Stimulated activated CD4-positive, alpha-beta T cell treated with anti-CD3 and anti-CD28 coated beads, TNF-alpha, amount 100 ng/mL, for 24 hours (primary cell): ENCODE measurements at places on chromosomes 5 and 9.
A peak's percentile ranks its signal among the peaks of the same experiment; 100 is the strongest.

GRCh38 chr9:108033976-108034964 lies 544.7 kb upstream of the KLF4 start:
- no peak for DNase-seq

- no peak for DNase-seq
Observed at GRCh38 chr5:140012443-140012842, 30.7 kb downstream of the NRG2 start.

- no peak for DNase-seq
Observed at GRCh38 chr5:27241564-27242257, 203.3 kb upstream of the CDH9 start.

DNA sequence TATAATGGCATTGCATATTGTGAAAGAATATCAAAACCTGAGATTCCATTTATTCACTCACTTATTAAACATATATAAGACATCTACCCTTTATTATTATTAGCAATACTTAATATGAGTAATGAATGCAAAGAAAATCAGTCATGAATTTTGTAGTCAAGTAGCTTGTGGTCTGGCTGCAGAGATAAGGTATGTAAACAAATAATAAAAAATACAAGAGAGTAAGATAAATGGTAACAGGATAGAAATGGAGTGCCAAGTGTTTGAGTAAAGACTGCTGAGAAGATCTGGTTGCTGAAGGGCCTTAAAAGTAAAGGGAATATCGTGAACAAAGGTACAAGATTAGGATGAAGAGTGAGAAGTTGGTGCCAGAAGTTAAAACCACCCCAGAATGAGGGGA lies 18.4 kb downstream of the TRIM32 start:
- no peak for DNase-seq

DNA sequence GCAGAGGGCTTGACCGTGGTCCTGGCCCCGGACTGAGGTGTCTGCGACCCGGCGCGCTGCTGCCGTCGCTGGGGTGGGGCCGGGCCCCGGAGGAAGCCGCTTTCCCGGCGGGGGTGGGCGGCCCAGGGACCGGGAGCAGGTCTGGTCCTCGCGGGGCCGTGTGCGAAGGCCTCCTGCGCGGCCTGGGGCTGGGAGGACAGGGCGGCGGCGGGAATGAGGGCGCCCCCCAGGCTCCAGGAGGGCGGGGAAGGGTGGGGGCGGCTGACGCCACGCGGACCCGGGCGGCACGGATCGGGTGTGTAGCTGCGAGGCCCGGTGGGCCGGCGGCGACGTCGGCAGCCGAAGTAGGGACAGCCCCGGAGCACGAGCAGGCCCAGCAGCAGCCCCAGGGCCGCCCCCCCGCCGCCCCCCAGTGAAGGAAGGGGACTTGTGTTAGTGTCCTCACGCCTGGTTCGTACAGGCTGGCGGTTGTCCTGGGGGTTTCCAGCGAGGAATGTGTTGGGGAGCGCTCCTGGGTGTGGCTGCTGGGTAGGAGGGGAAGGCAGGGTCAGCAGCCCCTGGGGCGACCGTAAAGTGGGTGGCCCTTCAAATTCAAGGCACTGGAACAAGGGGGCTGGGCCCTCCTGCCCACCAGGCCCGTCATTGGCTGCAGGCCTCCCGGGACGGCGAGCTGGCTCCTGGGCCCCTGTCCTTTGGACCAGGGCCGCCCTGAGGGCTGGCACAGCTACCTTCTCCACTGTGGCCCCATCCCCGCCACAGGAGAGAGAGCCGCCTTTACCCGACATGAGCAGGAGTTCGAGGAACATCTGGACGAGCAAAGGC lies 597 bp upstream of the TMEM250 start:
- DNase-seq: peak; percentile 36

DNA sequence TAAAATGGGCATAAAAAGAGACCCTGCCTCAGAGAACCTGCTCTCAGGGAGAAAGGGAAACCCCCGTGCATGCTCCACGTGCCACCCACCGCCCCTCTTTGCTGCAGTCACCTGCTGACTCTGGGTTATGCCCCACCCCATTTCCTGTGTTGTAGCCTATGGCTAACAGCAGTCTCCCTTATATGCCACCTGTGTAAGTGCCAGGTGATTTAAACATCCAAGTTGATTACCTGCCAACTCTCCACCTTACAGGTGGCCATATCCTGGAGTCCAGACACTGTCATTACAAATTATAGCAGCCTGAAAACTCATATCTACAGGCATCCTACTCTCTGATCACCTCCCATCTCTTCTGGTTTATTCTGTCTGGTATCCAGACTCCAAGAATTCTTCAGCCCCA lies 242.6 kb downstream of the HSPA4 start:
- DNase-seq: no peak

GRCh38 chr5:96919754-96920197 lies 16.1 kb upstream of the LNPEP start:
- DNase-seq: no peak

GRCh38 chr9:84781458-84781857 lies 111.9 kb downstream of the NTRK2 start:
- no peak for DNase-seq

DNA sequence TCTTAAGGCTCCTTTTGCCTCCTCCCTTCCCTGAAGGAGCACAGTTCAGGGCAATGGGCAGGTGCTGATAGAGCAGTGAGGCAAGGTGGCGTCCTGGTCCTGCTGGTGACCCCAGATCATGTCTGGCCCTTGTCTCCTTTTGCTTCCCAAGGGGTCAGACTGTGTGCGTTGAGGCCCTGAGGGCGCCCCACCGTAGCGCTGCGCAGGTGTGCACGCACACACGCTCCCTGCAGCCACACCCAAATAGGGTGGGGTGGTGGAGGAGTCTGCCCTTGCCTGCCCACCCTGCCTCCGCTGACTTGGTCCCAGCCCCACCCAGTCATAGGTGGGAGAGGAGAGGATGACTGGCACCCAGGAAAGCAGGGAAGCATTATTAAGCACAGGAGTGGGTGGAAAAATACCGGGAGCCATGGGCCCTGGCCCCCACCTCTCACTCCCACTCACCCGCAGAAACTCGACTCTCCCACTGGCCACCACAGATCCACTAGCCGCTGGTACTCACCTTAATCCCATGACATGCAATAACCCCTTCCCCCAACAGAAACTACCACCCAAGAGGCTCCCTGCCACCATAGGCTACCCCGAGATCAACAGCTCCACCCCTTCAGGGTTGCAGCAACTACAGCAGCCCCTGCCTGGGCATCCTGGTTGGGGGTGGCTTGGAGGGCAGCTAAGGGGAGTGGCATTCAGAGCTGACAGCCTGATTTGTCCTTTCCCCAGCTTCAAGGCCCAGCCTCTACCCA lies 16.7 kb downstream of the PDLIM4 start:
- DNase-seq: no peak

GRCh38 chr5:10934783-10935355 lies 173.8 kb upstream of the DAP start:
- no peak for DNase-seq

DNA sequence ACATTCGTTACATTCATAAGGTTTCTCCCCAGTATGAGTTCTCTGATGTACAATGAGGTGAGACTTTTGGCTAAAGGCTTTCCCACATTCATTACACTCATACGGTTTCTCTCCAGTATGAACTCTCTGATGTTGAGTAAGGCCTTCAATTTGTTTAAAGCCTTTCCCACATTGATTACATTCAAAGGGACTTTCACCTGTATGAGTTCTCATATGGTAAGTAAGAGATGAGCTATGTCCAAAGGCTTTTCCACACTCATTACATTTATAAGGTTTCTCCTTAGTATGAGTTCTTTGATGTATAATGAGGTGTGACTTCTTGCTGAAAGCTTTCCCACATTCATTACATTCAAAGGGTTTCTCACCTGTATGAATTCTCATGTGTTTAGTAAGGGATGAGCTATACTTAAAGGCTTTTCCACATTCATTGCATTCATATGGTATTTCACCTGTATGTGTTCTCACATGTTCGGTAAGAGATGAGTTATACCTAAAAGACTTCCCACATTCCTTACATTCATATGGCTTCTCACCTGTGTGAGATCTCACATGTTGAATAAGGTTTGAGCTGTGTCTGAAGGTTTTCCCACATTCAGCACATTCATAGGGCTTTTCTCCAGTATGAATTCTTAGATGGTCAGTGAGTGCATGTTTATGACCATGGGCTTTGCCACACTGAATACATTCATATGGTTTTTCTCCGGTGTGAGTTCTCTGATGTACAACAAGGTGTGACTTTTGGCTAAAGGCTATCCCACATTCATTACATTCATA lies 13.5 kb downstream of the ZFP37 start:
- DNase-seq: no peak

GRCh38 chr9:93252116-93252780 lies 68.3 kb downstream of the WNK2 start:
- DNase-seq: no peak

DNA sequence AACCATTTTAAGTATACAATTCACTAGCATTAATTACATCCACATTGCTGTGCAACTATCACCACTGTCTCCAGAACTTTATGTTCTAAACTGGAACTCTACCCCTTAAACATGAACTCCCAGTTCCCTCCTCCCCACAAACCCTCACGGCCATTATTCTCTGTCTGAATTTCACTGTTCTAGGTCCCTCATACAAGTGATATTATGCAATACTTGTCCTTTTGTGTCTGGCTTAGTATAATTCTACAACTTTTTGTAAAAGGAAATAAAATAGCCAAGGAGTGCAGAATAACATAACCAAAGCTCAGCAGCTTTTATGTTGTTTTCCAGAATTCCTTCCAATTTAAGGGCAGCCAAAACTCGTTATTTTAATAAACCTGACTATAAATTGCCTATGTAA lies 53.2 kb downstream of the NAA35 start:
- DNase-seq: no peak

GRCh38 chr5:171258737-171259415 lies 50.2 kb upstream of the TLX3 start:
- DNase-seq: no peak

GRCh38 chr9:122444041-122444733 lies 33.5 kb downstream of the OR1J1 start:
- no peak for DNase-seq

- no peak for DNase-seq
Observed at GRCh38 chr9:108225149-108225800, 630.5 kb downstream of the ACTL7B start.

DNA sequence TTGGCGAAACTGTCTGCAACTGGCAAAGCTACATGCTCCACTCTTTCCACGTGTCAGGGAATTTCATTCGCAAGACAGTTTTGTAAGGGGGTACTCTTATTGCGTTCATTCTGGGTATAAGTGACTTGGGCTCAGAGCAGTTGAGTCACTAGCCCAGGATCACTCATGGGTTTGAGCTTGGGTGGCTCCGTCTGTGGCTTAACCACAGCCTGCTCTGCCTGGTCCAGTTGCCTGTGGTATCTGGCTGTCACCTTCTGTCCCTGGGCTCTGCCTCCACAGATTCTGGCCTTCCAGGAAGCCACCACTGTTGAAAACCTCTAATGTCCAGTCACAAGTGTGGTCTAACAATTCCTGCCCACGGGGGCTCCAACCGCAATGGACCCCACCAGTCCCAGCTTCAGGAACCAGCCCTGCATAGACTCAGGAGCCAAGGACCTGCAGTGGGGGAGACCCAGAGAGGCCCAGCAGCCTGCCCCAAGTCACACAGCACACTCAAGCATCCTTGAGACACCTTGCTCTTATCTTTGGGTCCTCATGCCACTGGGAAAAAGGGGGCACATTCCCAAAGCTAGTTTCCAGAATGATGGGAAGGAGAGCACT lies 10.4 kb downstream of the KIF12 start:
- DNase-seq: no peak

GRCh38 chr5:16000056-16000455 lies 179.5 kb downstream of the MARCHF11 start:
- DNase-seq: no peak

GRCh38 chr9:94740145-94740840 lies 13.8 kb downstream of the AOPEP start:
- DNase-seq: no peak

- no peak for DNase-seq
Observed at GRCh38 chr9:68732405-68733020, 27.5 kb downstream of the PIP5K1B start.

DNA sequence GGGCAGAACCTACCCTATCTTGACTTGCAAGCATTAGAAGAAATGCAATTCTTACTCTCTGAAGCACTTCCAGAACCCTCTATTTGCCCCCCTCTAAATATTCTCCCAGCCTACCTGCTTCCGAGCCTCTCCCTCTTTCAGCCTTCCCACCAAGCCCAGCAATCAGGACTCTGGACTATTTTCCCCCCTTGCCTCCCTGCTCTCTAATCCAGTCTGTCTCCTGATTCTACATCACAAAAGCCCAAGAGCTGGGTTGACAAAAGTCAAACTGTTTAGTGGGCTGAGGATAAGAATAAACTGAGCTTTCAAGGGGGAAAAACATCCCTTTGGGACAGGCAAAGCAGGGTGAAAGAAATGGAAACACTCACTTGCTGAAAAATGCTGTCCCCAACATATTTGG lies 123.2 kb upstream of the KIF2A start:
- DNase-seq: no peak

- no peak for DNase-seq
Observed at GRCh38 chr5:97167435-97167834, 15.6 kb downstream of the RIOK2 start.

GRCh38 chr9:131385296-131385695 lies 8.6 kb upstream of the PRRC2B start:
- no peak for DNase-seq

- no peak for DNase-seq
Observed at GRCh38 chr5:72290356-72291133, 29.5 kb downstream of the MRPS27 start.

- DNase-seq: no peak
Observed at GRCh38 chr5:173964506-173964905, 24.5 kb upstream of the C5orf47 start.
